ENCODE measurements at places on chromosomes 3 and 15.

GRCh38 chr15:23422946-23423708 lies 23.9 kb downstream of the GOLGA6L2 start:
- DNase-seq = no peak

GRCh38 chr3:4512895-4513616 lies 19.9 kb downstream of the ITPR1 start:
- DNase-seq = no peak

GRCh38 chr15:91694131-91694830 lies 159.2 kb upstream of the SLCO3A1 start:
- DNase-seq = no peak

- DNase-seq = peak; percentile 77
These were observed 227.0 kb downstream of the ARRDC4 start for GRCh38 chr15:98187549-98187948.

DNA sequence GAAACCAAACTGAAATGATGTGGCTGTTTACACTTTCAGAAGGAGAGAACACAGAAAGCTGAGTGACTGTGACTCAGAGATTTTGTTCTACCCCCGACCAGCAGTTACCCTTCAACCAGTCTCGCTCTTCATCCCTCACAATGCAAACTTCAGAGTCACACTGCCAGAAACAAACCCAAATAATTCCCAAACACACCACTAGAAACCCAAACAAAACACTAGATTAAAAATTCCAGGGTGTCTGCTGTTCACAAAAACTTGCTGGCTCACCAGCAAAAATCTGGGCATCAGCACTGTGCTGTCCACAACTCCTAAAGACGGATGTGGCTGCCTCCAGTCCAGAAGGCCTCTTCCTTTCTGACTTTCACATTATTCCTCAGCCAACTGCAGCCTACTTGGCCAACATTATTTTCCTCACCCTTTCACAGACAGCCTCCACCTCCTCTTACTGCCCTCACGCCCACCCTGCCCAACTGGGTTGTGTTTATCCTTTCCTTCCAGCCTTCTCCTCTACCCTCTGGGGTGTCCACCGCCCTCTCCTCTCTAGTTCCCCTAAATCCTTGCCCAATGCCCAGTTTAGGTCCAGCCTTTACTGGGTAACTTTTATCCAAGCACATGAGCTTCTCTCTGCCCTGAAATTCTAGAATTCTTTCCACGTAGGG lies 71.4 kb downstream of the MECOM start:
- no peak for DNase-seq

DNA sequence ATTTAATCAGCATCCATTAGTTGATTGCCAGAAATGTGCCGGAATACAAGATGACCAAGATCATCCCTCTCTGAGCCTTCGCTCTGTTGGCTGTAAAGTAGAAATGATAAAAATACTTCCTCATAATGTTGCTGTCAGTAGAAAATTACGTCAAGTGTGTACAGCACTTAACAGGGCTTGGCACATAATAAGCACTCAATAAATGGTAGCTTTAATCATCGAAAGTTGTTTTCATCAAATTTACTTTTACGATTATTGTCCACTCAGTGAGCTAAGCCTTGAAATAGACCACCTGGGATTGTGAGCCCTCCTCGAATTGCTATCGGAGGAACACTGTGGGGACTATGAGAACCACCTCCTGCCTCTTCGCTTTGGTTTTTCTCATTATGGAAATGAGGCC lies 301.3 kb upstream of the TPRG1 start:
- no peak for DNase-seq

DNA sequence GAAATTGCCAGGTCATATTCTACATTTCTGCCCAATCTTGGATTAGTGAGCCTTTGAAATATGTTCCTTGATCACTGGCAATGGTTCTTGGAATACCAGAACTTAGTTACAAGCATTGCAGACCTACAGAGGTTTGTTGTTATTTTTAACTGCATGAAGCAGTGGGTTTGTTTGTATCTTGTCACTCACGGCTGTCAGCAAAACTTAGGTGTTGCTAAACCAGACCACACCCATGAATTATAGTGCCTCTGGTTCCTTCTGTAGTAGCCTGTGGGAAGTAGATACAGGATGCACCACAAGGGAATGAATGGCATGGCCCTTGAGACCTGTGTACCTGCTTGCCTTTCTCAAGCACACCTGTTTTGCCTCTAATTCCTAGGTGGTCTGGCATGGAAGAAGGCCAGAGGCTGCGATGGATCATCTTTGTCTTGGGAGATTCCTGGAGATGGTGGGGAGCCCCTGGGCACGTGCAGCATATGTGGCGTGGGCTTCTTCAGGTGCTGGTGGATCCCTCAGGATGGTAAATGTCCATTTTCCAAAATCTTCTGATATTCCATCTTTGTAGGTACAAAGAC lies 138.8 kb downstream of the SNRPN start:
- peak; percentile 77 for DNase-seq

DNA sequence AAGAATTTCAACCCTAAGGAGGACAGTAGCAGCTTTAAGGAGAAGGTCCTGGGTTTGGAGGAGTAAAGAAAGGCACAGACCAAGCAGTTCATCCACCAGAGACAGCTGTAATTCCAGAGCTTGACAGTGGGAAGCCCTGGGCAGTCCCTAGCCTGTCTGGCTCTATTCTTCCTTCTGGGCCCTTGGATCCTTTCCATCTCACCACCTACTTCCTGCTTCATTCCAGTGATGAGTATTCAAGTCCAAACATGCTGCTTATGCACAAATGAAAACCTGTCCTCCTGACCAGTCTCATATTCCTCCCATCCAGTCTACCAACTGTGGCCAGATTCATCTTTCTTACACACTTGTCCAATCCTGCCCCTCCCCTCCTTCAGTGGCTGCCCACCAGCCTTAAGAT lies 171.4 kb downstream of the CNTN3 start:
- no peak for DNase-seq

DNA sequence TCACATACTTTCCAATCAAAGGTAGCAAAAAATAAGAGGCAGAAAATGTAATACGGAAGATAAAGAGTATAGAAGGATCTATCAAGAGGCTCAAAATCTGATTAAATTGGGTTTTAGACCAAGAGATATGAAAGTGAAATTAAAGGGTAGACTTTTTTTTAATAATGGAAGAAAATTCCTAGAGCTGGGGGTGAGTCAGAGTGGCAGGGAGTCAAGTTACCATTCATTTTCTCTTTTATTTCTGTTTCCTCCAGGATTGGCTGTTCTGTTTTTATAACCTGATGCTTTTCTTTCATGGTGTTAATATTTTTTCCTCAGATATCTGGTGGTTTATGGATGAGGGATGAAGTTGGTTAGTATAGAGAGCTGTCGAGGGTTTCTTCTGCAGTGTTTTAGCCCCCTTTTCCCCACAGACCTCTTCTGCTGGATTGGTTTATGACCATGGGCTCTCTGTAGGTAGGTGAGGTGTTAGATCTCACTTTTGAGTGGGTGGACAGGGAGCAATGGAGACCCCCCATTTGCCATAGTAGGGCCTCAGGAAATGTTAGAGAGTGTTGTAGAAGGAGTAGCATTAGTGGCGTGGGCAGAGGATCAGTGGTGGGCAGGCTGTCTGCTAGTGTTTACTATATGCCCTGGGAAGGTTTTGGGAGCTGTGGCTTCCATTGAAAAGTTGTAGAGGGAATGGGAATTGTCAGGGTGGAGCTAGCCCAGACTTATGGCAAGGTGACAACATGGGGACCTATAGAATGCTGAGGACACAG lies 201.6 kb upstream of the GOLGA6L4 start:
- no peak for DNase-seq

All from esophagus muscularis mucosa (tissue), 4 donors.